ENCODE measurements at places on chromosomes 1 and 21.
A peak's percentile ranks its signal among the peaks of the same experiment; 100 is the strongest.

DNA sequence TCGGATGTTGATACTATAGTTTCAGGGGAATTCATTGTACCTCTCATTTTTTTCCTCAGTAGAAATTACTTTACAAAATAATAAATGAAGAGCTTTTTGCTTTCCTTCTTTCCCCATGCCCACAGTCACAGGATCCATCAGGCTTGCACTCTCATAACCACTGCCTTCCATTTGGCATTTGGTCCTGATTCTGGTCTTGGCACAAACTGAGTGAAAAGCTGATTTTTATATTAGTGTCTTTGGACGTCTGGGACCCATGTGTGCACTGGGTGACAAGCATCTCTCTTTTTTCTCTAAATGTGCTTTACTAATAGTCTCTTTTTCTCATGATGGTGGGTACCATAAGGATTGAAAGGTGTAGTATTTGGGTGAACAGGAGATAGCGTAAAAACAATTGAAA lies 2.8 kb downstream of the ELAVL4 start:
- no peak for DNase-seq

- no peak for DNase-seq
Measured at GRCh38 chr1:201183753-201184152, 6.9 kb upstream of the IGFN1 start.

GRCh38 chr1:18922848-18923755 lies 20.7 kb upstream of the ALDH4A1 start:
- no peak for DNase-seq

DNA sequence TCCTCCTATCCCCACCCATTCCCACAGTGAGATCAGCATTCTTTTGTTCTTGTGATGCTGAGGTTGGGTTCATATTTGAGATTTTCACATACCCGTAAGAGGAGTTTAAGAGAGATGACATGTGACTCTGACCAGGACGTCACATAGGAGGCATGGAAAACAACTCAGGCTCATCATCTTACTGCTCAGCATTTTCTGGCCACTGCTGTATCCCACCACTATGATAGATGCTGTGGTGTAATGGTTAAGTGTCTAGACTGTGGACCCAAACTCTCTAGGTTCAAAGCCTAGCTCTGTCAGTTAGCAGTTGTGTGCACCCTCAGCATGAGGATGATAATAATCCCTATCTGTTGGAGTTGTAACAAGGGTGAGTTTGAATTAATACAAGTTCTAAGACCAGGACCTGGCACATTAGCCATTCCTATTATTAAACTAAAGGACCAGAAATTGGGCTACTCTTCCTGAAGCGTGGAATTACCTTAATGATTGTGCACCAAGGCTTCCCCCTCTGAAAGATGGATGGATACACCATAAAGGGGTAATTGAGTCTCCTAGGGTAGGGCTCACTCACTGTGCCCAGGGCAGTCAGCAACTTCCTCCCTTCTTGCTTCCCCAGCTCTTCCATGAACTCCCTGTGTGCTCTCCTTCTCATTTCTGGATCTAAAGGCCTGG lies 40.9 kb downstream of the LGR6 start:
- DNase-seq: peak; percentile 63

DNA sequence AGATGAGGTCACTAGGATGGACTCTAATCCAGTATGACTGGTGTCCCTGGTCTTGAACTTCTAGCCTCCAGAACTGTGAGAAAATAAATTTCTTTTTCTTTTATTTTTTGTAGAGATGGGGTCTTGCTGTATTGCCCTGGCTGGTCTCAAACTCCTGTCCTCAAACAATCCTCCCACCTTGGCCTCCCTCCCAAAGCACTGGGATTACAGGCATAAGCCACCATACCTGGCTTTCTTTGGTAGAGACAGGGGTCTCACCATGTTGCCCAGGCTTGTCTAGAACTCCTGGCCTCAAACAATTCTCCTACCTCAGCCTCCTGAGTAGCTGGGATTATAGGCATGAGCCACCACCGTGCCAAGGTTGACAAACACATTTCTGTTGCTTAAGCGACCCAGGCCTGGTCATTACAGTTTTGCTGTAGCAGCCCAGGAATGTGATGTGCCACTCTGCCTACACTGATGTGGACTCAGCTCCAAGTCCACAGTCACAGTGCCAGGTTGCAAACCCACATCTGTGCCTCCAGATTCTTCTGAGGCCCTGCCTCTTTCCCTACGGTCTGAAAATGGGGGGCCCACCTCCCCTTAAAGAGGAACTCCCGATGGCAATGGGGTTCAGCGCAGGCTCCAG lies 15.9 kb downstream of the PYCR2 start:
- no peak for DNase-seq

DNA sequence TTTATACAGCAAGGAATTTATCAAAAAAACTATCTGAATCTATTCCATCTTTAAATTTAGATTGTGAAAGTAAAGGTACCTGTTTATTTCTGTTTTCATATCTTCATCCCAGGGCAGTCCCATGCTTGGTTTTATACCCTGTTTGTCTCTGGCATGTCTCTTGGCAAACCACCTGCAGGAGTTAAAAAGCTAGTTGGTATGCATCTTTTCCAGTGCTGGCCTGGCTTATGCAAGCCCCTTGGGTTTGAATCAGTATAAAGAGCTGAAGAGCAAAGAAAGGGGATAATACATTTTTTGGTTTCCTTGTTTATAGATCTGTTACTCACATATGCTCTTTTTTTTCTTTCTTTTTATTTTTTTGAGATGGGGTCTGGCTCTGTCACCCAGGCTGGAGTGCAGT lies 37.8 kb downstream of the LRRC8C start:
- no peak for DNase-seq

- DNase-seq: no peak
Measured at GRCh38 chr1:96533820-96534219, 187.8 kb upstream of the PTBP2 start.

DNA sequence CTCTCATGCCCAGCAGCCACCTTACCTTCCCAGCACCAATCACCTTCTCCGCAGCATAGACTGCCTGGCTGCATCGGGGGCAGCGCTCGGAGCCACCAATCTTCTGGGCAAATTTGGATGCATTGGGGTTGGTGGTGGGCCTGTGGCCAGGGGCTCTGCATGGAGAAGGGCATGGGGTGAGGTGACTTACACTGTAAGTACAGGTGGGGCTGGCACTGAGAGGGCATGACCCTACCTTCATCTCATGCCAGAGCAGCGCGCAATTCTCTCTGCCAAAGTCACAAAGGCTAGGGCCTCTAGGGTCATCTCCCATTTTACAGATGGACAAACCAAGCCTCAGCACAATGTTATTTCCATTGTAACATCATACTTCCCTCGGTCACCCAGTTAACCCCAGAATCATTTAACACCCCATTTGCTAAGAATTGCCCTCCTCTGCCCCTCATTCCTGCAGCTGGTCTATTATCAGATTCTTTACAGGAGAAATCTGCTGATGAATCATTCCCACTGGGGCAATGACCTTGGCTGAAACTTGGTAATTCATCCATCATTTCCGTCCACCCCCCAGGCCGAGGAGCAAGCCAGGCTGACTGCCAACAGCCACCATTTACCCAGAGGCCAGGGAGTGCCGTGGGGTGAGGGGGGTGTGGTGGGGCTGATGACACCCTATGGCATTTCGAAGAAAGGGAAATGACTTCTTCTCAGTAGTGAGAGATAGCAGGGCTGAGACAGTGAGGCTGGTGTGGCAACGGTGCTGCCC lies 17.9 kb downstream of the CSRP1 start:
- peak; percentile 97 for DNase-seq

DNA sequence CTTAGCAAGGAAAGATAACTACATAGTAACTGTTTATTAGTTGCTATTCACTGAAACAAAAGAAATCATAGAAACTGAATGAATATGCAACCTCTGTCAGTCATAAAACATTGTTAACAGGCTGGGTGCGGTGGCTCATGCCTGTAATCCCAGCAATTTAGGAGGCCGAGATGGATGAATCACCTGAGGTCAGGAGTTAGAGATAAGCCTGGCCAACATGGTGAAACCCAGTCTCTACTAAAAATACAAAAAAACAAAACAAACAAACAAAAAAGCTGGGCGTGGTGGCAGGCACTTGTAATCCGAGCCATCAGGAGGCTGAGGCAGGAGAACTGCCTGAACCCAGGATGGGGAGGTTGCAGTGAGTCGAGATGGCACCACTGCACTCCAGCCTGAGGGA lies 44.1 kb downstream of the CRB1 start:
- no peak for DNase-seq

GRCh38 chr21:43190544-43190943 lies 21.7 kb downstream of the CRYAA start:
- DNase-seq: no peak

DNA sequence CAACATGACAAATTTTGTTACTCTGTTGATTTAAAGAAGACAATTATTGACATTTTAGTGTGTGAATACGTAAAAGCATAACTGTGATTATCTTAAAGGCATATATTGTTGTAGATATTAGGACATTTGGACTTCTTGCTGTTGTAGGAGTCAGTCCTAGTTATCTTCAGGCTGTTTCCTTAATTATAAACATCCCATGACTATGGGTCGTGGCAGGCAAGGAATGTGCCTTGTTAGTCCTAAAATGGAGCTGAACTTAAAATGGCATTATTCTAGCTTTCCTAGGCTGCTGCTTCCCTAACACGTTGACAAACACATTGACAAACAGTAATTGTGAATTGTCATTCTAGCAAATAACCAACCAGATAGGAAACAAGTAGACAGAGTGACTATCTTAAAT lies 4.4 kb upstream of the MPZL1 start:
- DNase-seq: peak; percentile 42

- peak; percentile 85 for DNase-seq
Measured at GRCh38 chr1:51569284-51570062, 47.4 kb upstream of the OSBPL9 start.

DNA sequence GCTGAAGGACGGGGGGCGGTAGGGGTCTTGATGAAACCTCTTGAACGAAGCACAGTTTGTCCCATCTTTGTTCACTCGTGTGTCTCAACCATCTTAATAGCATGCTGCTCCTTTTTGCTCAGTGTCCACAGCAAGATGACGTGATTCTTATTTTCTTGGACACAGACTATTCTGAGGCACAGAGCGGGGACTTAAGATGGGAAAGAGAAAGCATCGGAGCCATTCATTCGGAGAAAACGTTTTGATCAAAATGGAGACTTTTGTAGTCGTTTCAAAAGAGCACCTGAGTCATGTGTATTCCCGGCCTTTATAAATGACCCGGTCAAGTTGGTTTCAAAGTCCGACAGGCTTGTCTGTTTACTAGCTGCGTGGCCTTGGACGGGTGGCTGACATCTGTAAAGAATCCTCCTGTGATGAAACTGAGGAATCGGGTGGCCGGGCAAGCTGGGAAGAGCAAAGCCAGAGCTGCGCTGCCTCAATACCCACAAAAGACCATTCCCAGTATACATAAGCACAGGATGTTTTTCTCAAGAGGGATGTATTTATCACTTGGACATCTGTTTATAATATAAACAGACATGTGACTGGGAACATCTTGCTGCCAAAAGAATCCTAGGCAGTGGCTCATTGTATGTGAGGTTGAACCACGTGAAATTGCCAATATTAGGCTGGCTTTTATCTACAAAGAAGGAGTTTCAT lies 18.5 kb downstream of the ETS2 start:
- DNase-seq: peak; percentile 52

GRCh38 chr1:169491845-169492281 lies 6.1 kb upstream of the SLC19A2 start:
- DNase-seq: no peak

- no peak for DNase-seq
Measured at GRCh38 chr21:17397703-17398102, 115.1 kb upstream of the CXADR start.

GRCh38 chr1:159959451-159959850 lies 5.4 kb upstream of the SLAMF9 start:
- peak; percentile 59 for DNase-seq

DNA sequence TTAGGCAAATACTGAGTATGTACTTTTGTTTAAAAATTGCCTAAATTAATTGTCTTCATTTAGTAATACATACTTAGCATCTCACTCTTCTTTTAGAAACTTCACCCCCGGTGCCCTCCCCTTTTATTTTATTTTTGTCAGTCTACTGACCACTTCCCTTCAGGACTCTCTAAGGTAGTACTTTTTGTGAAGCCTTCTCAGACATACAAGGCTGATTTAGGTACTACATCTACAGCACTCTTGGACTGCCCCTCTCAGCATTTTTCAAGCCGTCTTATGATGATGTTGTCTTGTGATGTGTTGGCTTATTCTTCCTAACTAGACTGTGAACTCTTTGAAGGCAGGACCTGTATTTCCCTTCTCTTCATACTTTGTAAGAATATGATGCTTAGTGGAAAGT lies 24.7 kb downstream of the RPS6KC1 start:
- DNase-seq: no peak

GRCh38 chr1:3084154-3084553 lies 15.2 kb downstream of the PRDM16 start:
- DNase-seq: no peak

DNA sequence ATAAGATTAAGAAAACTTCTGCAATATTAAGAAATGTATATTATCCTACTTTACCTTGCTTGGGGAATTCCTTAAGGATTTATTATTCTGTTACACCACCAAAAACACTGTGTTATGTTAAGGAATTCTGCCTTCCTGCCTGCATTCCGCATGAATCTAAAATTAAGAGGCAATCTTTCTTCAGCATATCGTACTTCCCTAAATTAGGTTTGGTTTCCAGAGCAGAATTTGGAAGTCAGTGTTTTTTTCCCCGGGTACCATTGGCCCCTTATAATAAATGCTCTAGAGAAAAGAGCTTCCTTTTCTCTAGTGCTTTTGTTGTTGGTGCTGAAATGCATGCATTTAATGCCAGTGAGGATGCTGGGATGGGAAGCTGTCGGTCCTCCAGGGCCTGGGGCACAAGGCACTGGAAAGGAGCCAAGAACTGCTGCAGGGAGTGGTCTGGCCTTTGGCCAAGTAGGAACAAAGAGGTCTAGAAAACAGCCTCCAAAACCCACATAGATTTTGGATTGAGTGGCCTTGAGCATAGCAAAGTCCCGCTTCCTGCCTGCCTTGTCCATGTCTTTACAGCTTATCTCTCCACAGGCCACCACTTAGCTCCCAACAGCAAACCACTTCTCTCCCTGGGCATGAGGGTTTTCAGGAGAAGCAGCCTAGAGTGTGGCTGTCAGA lies 69.9 kb downstream of the RRAGC start:
- DNase-seq: no peak

- no peak for DNase-seq
Measured at GRCh38 chr1:24790490-24790889, 45.2 kb downstream of the CLIC4 start.

GRCh38 chr21:32507342-32507919 lies 77.9 kb downstream of the TCP10L start:
- DNase-seq: no peak

- DNase-seq: no peak
Measured at GRCh38 chr1:204672482-204673121, 12.9 kb downstream of the LRRN2 start.

DNA sequence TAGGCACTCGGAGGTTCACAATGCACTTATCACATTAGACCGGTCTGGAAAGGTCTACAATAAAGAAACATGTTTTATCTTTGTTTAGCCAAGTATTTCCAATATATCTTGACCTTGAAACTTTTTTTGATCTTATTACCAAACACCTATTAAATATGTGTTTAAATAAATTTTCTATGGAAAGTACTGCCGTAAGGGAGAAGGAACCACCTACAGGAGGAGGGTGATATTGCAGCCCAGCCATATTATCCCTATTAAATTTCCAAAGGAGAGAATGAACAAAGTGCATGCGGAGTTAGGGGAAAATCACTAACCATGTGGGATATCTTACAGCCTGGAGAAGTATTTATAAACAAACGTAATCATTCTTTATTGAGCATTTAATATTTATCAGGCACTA lies 14.5 kb downstream of the BRINP2 start:
- DNase-seq: no peak

GRCh38 chr1:185281245-185281644 lies 35.8 kb downstream of the IVNS1ABP start:
- DNase-seq: no peak

GRCh38 chr1:76038287-76039004 lies 36.1 kb upstream of the ST6GALNAC3 start:
- DNase-seq: peak; percentile 87

GRCh38 chr21:26453267-26453666 lies 119.8 kb downstream of the CYYR1 start:
- DNase-seq: no peak
